ENCODE measurements at places on chromosomes 1 and 21.

DNA sequence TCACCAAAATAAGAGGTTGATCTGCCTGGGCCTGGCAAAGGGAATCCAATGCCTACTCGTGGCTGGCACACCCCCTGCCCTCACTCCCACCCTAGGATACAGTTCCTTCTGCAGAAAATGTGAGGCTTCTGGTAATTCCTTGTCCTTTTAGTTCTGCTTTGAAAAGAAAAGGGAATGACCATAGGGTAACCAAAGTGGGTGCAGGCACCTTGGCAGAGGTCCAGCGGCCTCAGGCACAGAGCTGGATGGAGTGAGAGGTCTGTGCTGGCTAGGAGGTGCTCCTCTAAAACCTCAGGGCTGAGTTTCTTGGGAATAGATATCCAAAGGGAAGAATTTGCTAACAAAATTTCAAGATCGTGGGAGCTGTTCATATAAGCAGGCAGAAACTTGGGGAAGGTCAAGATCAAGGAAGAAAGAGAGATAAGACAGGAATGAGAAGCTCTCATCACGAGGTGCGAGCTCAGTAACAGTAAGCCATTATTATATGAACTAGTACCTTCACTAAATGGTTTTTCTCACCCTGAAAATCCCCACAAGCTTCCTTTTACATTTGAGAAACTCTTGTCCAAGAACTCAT, 293.1 kb upstream of the LYPLAL1 start:
- DNase-seq: no peak

DNA sequence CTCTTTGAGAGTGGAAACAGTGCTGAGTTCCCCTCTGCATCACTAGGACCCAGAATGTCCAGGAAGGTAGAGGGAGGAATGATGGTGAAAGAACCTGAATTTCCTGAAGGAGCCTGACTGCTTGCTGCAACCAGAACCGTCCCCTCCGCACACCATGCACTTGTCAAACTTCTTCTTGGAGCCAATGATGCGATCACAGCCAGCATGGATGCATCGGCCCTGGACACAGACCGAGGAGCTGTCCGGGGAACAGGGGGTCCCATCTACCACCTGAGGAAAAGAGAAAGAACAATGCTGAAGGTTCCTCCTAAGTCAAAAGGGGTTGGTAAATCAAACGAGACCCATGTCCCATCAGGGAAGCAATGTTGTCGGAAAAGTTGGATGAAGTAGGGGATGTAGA, 6.9 kb downstream of the ADAMTS4 start:
- no peak for DNase-seq

DNA sequence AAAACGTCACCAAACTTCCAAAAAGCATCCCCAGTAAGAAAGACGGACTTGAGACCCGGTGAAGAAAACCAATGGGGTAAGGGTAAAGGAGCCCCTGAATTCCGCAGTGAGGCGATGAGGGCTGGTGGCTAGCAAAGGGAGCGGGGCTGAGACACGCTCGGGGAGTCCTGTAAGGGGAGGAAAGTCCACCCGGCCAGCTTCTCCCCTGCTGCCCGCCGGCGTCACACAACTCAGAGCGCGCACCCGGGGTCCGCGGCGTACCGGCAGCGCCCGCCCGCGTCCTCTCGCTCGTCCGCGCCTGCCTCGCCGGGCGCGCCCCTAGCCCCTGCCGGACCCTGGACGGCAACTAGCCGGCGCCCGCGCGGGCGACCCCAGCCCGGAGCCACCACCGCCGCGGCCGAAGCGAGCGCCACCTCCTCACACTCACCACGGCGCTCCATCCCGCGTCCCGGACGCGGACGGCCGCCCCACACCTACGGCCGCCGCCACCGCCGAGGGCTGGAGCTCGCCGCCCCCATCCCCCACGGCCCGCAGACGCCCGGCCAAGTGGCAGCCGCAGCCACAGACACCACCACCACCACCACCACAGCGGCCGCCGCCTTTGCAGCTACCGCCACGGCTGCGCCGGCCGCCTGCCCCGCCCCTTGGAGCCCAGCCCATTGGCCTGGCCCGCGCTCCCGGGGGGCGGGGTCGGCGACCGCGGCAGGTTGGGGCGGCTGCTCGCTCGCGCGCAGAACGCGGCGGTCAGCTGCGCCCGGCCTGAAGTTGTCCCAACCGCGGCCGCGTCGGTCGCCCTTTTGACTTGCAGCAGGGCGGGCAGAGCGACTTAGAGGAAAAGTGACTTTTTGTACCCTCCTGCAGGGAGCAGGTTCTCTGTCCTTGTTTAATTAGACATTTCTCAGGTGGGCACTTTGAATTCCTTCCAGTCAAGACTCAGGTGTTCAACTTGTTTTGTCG, 10.0 kb upstream of the ARHGAP29 start:
- peak; percentile 22 for DNase-seq

DNA sequence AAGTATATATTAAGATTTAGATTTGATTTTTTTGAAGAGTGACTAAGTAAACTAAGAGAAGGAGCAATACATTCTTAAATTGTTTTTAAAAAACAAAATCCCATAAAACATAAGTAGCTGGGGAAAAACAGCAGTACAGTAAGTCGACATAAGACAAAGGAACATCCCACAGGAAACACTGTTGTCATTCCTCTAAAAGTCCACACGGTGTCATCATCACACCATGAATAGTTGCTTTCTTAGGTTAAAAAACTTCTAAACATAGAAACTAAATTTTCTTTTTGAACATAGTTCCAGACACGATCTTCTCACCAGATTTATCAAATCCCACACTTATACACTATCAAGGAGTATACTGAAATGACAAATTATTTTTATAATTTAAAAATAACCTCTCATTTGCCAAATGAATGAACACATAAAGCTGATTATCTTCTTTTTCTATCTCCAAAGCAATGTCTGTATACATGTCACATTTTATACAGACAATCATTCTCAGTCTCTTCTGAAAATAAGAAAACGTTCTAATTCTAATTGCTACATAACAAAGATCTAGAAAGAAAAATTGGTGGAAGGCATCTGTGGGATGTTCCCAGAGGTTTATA, 15.8 kb downstream of the ODF2L start:
- DNase-seq: peak; percentile 62

- DNase-seq: no peak
These were observed 1.5 kb upstream of the TRIM62 start for GRCh38 chr1:33183306-33183705.

GRCh38 chr1:21307210-21307609, 16.9 kb upstream of the ECE1 start:
- DNase-seq: no peak

GRCh38 chr1:50422946-50423669, at the start of gene DMRTA2:
DMRTA2 (minus strand) TSS chr1:50423443; CDS start chr1:50421536, 1,907 bp downstream.
- peak; percentile 34 for DNase-seq

GRCh38 chr1:15618077-15618654, 908 bp downstream of the DDI2 start:
- no peak for DNase-seq
